ENCODE measurements at places on chromosomes 12 and 14.

DNA sequence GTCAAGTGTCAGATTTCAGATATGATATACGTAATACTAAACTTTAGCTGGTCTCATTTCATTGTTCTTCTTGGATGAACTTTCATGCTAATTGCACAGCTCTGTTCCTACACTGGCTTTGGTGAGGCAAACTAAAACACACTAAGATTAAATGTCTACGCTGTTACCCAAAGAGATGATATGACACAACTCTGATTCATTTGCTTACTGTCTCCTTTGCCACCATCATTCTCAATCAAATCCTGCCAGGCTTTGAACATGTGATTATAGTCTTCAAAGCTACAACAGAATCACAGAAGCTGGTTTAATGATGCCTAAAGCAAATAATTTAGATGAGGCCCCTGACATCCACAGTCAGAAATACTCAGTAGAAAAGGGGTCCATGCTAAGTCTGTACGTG lies 37.7 kb downstream of the MDGA2 start:
- no peak for DNase-seq

DNA sequence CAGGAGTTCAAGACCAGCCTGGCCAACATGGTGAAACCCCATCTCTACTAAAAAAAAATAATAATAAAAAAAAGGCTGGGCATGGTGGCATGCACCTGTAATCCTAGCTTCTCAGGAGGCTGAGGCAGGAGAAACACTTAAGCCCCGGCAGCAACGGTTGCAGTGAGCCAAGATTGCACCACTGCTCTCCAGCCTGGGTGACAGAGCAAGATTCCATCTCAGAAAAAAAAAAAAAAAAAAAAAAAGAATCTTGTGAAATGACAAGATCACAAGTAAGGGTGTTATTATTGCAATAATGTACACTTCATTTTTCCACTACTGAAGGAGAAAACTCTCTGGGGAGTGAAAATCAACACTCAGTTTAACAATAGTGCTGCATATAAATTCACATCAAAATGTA lies 8.8 kb upstream of the PTGR2 start:
- no peak for DNase-seq

DNA sequence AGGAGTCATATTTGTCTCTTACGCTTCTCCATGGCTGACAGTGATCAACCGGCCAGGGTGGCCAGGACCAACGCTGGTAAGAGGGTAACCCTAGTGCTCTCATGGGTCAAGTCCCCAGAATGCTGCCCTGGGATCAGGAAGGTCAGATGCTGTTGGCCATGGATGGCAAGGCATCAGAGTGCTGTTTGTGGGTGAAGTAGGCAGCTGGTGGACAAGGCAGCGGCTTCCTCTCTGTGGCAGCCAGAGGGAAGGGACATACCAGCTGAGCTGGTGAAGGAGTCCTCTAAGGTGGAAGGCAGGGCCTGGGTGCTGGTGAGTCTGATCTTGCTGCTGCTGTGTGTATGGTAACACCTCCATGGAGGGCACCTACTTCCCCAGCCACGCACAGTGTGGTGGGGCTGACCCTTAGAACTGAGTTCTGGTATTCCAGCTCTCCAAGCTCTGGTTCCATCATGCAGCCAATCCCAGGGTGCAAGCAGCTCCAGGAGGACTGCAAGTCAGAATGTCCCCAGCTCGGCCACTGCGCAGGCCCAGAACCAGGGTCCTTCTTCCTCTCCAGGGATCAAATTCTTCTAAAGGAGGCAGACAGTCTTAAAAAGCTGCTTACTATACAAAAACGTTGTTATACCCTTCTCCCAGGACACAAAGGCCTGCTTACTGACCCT lies 13.4 kb upstream of the SMOC1 start:
- DNase-seq = no peak

DNA sequence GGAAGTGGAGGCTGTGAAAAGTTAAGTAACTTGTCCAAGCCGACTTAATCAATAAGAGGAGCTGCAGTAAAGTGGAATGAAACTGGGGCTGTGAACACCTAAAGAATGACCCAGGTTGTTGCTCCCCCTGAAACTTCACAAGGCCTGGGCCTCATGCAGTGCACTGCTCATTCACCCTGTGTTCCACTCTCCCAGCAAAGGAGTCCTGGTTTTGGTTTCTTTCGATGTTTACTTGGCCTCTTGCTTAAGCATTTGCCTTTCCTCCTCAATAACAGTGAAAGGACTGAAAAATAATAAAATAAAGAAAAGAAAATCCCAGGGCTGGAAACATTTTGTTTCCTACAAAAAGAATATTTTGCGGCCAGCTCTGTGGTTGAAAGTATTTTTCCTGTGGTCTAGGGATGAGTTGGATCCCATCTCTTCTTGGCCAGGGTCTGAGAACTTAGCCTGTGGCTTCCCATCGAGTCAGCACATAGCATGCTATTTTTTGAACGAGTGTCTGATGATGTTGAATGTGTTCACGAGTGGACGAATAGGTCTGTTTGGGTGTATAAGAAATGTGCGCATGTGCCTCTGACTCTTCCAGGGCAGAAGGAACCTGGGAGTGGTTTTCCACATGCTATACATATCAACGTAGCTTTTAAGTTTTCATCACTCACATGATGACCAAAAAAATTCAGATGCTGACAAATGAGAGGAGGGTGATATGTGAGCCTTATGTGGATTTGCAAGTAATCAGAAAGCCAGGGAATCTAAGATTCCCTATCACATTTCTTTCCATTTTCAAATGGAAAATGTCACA lies 349.8 kb downstream of the ZFP36L1 start:
- no peak for DNase-seq

Measured in SK-N-DZ (cell line).